ENCODE measurements at places on chromosomes 4 and X.

DNA sequence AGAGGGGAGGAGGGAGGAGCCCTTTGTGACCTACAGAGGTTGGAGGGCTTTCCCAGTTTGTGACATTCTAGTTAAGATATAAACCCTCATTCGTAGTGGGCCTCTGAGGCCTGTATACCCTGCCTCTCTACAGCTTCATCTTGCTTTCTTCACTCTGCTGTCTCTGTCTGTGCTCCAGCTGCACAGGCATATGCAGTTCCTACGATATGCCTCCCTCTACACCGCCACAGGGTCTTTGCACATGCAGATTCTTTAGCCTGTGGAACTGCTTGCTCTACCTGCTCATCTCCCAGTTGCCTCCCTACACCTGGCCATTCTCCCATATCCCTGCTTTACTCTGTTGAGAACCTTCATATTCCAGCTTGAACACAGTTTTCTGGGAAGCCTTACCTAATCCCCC is 38.1 kb downstream of the SLIT2 start:
- ATAC-seq: no peak

GRCh38 chr4:152563209-152563608 is 27.3 kb upstream of the FBXW7 start:
- no peak for ATAC-seq

- ATAC-seq: no peak
These were observed 2342.1 kb downstream of the PCDH7 start for GRCh38 chr4:33062155-33062806.

GRCh38 chrX:140360284-140360683 is 144.6 kb downstream of the SOX3 start:
- no peak for ATAC-seq

GRCh38 chrX:97763391-97763790 is 879.7 kb downstream of the RPA4 start:
- ATAC-seq: no peak

DNA sequence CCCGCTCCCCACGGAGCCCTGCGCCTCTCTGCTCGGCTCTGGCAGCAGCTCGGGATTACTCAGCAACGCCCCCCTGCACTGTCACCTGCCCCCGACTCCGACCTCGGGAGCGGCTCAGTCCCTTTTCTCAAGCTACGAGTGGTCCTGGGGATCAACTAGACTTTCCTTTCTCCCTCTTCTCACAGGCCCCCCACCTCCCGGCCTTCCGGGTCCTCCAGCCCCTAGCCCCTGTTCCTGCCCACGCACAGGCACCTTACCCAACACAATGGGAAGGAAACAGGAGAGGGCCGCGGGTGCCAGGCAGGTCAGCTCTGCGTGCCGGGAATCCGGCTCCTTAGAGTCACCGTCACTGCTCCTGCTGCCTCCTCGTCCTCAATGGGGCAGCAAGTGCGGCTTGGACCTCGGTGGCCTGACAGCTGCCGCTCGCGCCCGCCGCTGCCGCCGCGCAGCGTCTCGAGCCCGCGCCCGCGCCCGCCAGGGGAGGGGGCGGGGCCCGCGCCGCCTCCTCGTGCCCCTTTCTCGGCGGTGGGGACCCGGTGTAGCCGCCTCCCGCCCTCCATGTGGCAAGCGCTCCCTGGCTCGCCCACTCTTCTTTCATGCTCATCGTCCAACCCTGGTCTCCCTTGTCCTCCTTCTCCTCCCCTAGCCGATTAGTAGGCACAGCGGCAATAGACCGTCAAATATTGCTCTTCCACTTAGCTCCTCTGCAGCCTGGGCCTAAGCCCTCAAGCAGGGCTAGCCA is at the start of gene RAB9B:
Gene RAB9B (minus strand): TSS at position 455 of the 742 bp plus-strand sequence. CDS start 6,473 bp downstream, outside the sequence.
- ATAC-seq: peak; percentile 90

DNA sequence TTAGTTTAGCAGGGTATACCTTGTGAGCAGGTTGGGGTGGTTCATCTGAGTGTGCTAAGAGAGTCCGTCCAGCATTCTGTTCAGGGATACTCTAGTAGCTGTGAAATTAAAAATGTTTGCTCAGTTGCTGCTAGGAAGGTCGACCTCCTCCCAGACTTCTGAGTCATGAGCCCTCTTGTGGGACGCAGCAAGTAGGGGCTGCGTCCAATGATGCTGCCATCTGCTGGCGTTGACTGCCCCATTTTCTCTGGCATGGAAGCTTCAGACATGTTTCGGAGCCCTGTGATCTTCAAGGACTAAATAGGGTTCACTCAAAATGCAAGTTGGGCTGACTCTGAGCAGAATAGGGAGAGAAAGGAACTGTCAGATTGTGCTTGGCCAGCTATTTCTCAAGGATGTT is 201.0 kb upstream of the ARSJ start:
- no peak for ATAC-seq

GRCh38 chr4:147076179-147076578 is 130.5 kb upstream of the TTC29 start:
- ATAC-seq: no peak

DNA sequence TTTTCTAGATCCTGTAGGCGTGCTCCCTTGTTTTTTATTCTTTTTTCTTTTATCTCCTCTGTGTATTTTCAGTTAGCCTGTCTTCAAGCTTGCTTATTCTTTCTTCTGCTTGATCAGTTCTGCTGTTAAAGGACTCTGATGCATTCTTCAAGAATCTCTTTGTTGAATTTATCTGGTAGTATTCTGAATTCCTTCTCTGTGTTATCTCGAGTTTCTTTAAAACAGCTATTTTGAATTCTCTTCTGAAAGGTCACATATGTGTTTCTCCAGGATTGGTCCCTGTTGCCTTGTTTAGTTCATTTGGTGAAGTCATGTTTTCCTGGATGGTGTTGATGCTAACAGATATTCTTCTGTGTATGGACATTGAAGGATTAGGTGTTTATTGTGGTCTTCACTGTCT is 15.3 kb downstream of the RAB33B start:
- ATAC-seq: no peak

DNA sequence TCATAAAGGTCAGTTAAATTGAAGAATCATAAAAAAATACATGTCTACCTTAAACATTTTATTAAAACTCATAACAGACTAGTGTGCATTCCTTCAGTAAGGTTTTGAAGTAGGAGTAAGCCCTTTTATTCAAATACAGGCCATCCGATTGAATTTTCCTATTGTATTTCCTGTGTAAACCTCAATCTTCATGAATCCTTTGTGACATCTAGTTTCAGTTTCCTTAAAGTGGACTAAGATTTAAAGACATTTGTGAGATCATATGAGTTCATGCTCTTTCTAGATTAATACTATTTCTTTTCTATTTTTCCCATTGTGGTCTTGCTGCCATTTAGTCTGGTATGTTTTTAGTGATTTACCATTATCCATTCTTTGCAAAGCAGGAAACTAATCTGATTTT is 644.7 kb upstream of the BOD1L1 start:
- no peak for ATAC-seq

- no peak for ATAC-seq
These were observed 72.8 kb upstream of the ARSJ start for GRCh38 chr4:114052227-114052626.

DNA sequence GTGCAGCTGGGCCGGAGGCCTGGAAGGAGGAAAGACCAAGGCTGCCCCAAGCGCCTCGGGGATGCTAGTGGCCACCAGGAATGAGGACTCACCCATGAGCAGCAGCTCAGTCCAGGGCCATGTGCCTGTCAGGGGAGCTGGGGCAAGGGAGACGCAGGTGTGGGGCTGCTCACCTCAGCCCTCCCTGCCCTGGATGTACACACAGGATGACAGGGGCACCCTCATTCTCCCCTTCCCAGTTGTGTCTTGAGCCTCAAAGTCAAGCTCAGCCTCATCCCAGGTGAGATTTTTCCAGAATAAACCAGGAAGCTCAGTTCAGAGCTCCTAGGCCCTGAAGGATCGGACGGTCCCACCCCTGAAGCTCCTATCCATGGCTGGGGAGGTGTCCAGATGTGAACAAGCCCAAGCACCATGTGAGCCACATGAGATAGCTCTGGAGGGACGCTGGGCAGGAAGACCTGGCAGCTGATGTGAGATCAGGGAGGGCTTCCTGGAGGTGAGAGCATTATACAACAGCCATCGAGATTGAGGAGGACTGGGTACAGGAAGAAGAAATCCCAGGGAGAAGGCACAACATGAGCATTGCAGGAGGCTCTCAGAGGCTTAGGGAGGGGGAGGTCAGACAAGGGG is 23.0 kb downstream of the HTRA3 start:
- ATAC-seq: no peak

GRCh38 chr4:140711910-140712309 is 44.3 kb downstream of the TBC1D9 start:
- ATAC-seq: no peak

- no peak for ATAC-seq
These were observed 349.4 kb downstream of the FAT4 start for GRCh38 chr4:125663896-125664767.

DNA sequence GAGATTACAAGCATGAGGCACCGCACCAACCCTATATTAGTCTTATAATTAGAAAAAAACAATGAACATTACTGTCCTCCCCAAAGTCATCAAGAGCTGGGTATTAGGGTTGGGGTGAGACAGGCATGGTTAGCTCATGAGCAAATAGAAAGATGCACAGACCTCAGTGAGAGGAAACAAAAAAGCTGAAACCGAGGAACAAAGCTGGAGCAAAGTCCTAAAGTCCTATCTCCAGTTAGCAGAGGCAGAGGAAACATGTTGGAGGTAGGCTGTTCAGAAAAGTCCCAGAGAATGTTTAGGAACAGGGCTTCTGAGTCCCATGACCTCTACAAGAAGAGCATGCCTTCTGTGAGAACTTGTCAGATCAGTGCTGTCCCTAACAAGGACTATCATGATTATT is 4.6 kb upstream of the PCYT1B start:
- no peak for ATAC-seq

DNA sequence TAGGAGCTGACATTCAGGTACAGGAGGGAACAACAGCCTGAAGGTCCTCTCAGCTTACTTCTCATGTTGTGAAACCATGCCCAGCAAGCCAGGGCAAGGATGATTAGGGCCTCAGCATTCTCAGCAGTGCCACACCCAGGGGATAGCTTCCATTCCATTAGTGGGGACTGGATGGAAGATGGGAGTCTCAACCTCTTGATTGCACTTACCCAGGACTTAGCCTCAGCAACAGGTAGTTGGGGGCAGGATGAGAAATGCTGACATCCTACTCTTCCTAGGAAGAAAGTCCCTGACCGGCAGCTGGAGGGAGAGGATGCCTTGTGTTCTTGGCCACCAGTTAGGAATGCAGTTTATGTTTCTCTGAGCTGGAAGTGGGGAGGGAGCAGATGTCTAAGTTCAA is 8.8 kb upstream of the BEX3 start:
- no peak for ATAC-seq

GRCh38 chr4:90186229-90186628 is 59.0 kb downstream of the CCSER1 start:
- no peak for ATAC-seq

- ATAC-seq: no peak
These were observed 16.4 kb downstream of the BANK1 start for GRCh38 chr4:101806914-101807313.

DNA sequence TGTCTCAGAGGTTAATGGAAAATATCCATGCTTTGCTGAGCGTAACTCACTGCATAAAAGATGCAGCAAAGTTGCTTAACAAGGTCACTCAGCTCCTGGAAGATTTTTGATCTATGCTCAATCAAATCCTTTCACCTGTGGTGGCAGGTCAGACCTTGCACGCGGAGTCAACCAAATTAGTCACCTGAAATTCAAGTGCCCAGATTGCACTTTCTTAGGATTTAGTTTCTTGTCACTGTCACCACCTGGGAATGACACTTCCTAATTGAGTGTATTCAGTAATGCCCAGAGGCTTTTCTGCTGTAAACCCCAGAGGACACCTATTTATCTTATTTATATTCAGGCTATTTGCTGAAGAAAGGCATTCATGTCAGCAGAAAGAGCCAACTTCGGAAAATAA is 215.8 kb upstream of the SMIM31 start:
- ATAC-seq: no peak

GRCh38 chrX:545452-545885 is 85.1 kb upstream of the SHOX start:
- no peak for ATAC-seq

- no peak for ATAC-seq
These were observed 53.9 kb upstream of the KIAA1210 start for GRCh38 chrX:119181491-119181890.

DNA sequence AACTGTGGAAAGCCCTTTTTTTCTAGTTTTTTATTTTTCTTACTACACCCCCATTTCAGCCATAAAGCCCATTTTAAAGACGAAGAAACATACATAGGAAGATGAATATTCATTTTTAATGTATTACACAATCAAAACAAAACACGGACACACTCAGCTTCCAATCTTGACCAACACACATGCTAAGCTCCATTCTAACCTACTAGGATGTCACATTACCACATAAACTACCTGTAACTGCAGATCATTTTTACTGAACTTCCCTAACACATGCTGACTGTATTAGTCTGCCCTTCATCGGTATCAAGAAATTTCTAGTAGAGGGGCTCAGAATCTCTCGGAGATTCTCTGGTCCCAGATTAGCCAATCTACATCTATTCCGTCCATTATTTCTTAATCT is 1.8 kb downstream of the CCNI start:
- ATAC-seq: no peak

DNA sequence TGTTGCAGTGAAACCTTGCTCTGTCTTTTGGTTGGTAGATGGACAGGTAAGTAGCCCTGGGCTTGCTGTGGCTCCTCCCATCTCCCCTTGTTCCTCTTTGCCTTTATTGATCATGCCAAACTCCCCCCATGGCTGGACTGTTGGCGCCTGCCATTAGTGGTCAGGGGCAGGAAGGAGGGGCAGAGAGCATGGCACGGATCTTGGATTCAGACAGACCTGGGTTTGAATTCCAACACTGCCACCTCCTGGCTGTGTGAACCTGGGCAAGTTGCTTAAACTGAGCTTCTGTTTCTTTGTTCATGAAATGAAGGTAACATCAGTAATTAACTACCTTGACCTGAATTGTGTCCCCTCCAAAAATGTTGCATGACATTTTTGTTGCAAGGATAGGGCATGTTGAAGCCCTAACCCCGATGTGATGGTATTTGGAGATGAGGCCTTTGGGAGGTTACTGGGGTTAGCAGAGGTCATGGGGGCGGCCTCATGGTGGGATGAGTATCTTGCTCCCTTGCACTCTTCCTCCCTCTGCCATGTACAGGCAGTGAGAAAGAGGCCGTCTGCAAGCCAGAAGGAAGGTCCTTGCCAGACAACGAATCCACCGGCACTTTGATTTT is 6.0 kb downstream of the SLC2A9 start:
- no peak for ATAC-seq

GRCh38 chr4:181959121-181959520 is 284.1 kb upstream of the TENM3 start:
- ATAC-seq: no peak

Measured in gastroesophageal sphincter (tissue), 4 donors.